Activated naive CD4-positive, alpha-beta T cell treated with anti-CD3 and anti-CD28 coated beads, Interleukin-2, amount 50 U/mL, for 72 hours (primary cell): ENCODE measurements at places on chromosomes 7 and 10.

GRCh38 chr10:45582386-45582781 is 90.2 kb downstream of the ZFAND4 start:
- no peak for DNase-seq

DNA sequence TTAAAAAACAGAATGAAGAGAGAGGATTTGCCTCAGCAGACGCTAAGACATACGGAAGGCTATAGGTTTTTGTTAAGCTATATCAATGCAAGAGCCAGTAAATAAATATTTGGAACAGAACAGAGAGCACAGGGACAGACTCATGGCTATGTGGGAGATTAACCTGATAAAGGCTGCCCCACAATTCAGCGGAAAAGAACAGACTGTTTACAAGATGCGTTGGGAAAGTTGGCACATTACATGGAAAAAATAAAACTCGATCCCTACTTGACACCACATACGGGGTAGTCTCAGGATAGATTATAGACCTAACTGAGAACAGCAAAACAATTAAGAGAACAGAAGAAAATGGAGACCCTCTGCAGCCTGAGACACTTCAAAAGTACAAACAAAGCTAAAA is 10.8 kb downstream of the KCNH2 start:
- no peak for DNase-seq

DNA sequence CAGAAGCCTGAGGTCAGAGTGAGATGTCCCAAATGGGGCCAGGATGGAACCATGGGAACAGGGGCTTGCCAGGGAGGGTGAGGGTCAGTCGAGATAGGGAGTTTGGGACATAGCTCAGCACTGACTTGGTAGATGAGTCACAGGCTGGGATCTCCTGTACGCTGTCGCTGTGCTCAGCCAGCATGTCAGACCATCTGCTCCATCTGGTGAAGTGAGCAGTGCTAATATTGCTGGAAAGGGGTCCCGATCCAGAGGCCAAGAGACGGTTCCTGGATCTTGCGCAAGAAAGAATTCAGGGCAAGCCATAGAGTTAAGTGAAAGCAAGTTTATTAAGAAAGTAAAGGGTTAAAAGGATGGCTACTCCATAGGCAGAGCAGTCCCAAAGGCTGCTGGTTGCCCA is 505.6 kb downstream of the GALNT17 start:
- no peak for DNase-seq

DNA sequence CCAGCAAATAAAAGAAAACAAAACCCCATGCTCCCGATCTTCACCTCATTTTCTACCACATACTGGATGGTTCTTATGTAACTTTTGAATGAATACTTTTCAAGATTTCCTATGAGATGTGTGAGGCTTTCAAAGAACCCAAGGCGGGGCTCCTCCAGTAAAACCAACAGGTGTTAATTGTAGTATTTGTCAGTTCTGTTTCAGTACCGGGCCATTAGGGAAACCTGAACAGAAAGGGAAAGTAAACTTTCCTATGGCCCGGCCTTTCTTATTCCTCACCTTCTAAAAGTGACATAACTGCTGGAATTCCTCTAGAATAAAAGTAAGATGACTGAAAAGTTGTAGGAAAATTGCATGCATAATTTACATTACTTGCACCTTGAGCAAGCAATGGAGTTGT is 672.9 kb downstream of the MAGI2 start:
- no peak for DNase-seq

GRCh38 chr10:120480848-120481247 is 23.8 kb downstream of the PLPP4 start:
- DNase-seq = no peak

GRCh38 chr7:3151784-3152183 is 108.1 kb upstream of the CARD11 start:
- no peak for DNase-seq

DNA sequence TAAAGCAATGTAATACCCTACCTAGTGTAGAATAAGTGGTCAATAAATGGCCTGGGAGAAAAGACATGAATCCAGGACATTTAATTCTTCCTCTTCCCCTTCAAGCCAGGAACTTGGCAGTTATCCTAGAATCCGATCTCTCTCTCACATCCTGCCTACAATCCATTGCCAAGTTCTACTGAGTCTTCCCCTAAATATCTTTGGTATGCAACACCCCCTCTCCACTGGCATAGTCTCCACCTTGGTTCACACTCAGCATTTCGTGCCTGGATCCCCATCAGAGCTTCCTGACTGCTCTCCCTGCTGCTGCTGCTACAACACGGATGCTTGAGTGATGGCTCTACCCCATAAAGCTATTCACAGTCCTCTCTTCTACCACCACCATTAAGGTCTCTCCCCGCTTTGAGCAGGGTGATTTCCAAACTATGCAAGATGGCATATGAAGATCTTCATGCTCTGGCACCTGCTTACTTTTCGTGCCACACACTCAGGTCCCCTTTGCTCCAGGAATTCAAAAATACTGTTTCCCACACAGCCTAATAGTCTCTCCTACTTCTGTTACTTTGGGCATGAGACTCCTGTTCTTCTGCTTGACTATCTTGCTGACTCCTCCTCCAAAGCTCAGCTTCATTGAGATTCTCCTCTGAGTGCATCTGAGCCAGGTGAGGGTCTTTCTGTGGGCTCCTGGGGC is 4.8 kb downstream of the ANK3 start:
- DNase-seq = no peak

GRCh38 chr7:17947620-17948019 is 7.3 kb upstream of the SNX13 start:
- no peak for DNase-seq

DNA sequence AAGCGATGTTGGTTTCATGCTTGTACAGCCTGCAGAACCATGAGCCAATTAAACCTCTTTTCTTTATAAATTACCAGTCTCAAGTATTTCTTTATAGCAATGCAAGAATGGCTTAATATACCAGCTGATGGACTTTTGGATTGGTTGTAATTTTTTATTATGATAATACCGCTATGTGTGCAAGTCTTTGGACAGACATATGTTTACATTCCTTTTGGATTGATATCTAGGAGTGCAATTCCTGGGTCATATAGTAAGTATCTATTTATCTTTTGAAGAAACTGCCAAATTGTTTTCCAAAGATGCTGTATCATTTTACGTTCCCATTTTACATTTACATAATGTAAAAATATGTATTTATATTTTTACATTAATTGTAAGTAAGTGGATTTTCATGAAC is 81.2 kb upstream of the PIP4K2A start:
- DNase-seq = no peak

DNA sequence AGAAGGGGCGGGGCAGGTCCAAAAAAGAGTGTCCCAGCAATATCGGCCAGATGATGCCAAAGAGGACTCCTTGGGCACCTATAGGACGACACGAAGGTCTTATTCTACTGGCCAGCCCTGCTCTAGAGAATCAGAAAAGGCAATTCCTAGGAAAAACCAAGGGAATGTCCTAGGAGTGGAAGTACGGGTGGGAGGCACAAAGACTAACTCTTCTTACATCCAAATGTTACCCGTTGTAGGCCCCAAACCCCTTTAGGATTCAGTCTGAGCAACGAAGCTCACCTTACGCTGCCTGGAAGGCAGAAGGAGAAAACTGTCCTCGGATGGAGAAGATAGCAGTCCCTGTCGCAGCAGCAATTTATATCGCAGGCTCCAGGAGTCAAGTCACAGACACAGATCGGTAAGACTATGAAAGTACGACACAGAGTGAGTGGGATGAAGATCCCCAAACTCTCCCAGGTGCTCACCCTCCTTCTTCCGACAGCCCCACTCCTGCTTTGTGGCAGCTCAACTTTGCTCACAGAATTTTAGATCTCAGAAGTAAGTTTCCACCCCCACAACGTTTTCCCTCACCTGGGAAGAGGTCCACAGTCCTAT is 558 bp downstream of the TCTN3 start:
- DNase-seq = no peak

- no peak for DNase-seq
Measured at GRCh38 chr10:72557362-72557761, 68.5 kb downstream of the MICU1 start.

GRCh38 chr7:112748381-112748780 is 41.8 kb downstream of the TMEM168 start:
- DNase-seq = no peak

DNA sequence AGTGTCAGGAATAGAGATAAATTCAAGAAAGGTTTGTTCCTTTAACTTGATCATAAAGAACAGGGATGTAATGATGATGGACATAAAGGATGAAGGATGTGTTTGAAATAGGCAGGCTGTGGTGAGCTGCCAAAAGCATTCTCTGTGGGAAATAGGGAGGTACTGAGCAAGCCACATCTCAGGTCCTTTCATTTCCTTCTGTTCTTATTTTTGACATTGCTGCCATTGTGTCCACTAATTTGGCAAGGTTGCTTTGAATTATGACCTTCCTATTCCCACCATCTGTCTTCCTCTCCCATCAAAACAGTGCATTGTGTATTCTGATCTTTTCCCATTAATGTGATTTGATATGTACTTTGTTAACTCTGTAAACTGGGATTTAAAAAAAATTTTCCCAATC is 9.4 kb downstream of the SCRN1 start:
- DNase-seq = no peak

- no peak for DNase-seq
Measured at GRCh38 chr10:14837003-14837756, 657 bp downstream of the CDNF start.

GRCh38 chr10:125882596-125882995 is 1.5 kb upstream of the DHX32 start:
- DNase-seq = no peak

DNA sequence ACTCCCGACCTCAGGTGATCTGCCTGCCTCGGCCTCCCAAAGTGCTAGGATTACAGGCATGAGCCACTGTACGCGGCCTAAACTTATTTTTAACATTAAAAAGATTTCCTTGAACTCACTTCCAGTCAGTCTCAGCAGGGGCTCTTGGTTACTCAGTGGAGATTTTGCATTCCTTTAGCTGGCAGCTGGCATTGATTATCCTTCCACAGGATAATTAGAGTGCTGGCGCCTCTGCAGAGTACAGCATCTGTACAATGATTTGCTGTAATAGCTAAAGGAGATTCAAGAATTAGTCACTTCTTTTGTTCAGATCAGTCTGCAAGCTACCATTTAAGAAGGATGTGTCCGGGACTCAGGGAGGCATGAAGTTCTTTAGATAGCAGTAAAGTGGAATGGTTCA is 125.0 kb upstream of the NPY start:
- no peak for DNase-seq

- peak; percentile 28 for DNase-seq
Measured at GRCh38 chr10:122113161-122113944, 124.4 kb downstream of the TACC2 start.

- peak; percentile 73 for DNase-seq
Measured at GRCh38 chr7:1028775-1029636, 15.3 kb upstream of the GPR146 start.

DNA sequence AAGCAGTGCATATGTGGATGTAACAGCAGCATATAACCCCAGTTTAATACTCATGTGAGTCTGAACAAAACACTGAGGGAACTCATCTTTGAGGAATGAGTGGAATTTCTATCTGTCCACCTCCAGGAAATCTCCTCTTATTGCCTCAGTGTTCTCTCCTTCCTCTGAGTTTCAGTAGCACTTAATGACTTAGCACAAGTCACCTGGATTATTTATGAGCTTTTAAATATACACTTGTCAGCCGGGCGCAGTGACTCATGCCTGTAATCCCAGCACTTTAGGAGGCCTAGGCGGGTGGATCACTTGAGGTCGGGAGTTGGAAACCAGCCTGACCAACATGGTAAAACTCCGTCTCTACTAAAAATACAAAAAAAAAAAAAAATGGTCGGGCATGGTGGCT is 4.3 kb downstream of the LRRC20 start:
- no peak for DNase-seq
